Left ventricle myocardium superior (tissue), 1 donor: ENCODE measurements at places on chromosomes 16 and 17. TPM values are rescaled to one million over a fixed set of nuclear protein-coding genes. Genes with fewer than 3 reads are reported as not detected.

DNA sequence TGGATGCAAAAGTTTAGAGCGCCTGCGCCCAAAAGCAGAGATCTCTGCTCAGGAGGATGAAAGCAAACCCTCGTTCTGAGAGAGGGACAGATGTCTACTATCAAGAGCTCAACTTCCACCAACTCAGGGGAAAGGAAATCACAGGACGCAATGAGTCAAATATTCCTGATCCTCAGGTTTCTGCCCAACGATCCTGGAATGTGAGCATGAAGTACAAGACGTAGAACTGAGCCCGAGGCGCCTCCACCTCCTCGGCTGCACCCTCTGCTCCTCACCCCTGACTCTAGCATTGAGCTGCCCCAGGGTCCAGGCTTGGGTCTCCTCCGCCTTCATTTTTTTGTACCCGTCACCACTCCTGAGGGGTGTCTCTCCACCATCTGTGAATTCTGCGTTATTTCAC, 15.4 kb downstream of the IFT140 start:
- DNase-seq = no peak

DNA sequence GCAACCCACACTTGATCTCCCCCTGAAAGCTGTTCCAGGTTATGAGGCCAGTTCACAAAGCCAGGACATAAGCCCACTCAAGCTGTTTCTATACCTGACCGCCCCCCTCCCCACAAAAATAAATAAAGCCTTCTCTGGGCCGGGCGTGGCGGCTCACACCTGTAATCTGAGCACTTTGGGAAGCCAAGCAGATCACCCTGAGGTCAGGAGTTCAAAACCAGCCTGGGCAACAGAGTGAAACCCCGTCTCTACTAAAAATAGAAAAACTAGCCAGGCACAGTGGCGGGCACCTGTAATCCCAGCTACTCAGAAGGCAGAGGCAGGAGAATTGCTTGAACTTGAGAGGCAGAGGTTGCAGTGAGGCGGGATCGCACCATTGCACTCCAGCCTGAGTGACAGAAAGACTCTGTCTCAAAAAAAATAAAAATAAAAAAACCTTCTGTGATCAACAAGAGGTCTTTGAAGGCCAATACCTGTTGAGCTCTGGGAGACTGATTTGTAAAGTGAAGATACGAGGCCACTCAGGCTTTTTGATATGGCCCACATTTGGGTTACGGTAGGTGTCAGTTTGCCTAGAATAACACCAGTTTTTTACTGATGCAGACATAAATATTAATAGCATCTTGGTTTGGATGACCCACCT, 2.2 kb downstream of the KDM8 start:
- DNase-seq = no peak

DNA sequence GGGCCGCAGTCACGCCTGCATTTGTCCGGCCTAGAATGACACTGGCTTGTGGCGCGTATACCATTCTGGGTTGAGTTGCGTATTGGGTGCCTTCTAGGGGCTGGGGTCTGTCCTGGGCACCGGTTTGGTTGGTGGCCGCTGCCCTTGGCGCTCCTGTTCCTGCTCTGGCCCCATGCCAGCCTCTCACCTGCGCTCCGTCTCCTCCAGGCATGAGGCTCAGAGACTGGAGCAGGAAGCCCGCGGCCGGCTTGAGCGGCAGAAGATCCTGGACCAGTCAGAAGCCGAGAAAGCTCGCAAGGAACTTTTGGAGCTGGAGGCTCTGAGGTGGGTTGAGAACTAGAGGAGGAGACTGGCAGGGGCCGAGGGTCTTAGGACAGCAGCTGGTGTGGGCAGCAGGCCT, 17.4 kb downstream of the CDIPT start:
- DNase-seq = no peak

GRCh38 chr16:5598793-5599192, 501.2 kb upstream of the EEF2KMT start:
- DNase-seq = no peak

- peak; percentile 70 for DNase-seq
Observed at GRCh38 chr17:68498479-68499326, 13.5 kb upstream of the PRKAR1A start.

- DNase-seq = no peak
Observed at GRCh38 chr16:50626868-50627267, 54.2 kb downstream of the SNX20 start.

- peak; percentile 66 for DNase-seq
Observed at GRCh38 chr17:48804936-48805411, 12.1 kb downstream of the TTLL6 start.

- no peak for DNase-seq
Observed at GRCh38 chr16:71917900-71918299, 22.6 kb downstream of the IST1 start.

DNA sequence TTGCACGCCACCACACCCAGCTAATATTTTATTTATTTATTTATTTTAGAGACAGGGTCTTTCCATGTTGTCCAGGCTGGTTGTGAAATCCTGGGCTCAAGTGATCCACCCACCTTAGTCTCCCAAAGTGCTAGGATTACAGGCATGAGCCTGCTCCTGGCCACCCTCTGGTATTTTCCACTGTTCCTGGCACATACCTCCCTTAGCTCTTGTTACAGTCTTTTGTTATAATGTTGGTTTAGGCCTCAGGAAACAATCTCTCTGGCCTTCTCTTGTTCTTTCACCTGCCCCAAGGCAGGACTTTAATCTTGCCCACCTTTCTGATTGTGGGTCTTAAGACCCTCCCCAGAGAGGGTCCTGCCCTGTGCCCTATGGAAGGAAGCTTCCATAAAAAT, 3.6 kb upstream of the CYTH1 start:
- DNase-seq = no peak

DNA sequence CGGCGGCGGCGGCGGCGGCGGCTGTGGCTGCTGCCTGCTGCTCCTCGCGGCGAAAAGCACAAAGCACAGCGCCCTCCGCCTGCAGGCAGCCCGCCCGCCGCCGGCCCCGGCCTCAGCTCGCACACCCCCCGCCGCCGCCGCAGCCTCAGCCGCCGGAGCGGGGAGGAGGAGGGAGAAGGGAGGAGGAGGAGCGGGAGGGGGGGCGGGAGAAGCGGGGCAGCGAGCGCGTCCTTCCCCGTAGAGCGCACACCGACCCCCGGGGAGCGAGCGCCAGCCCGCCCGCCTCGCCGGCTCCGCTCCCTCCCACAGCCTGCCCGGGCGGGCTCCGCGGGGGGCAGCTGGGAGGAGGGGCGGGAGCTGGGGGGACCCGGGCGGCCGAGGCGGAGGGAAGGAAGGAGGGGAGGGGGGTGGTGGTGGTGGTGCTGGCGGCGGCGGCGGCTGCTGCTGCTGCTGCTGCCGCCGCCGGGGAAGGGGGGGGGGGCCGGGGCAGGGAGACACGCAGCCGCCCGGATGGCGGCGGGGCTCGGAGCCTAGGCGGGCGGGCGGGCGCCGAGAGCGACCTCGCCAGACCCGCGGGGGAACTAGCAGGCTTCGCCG, at the start of gene UBTF:
UBTF (minus strand) TSS at position 60 of the 597 bp plus-strand sequence. CDS start 1,446 bp downstream, outside the sequence.
- peak; percentile 85 for DNase-seq

Gene G6PC3
- total RNA-seq = 26.3 TPM

- DNase-seq = peak; percentile 82
Observed at GRCh38 chr17:64262198-64262999, 661 bp downstream of the TEX2 start.

Gene TEDC2
- total RNA-seq = 0.67 TPM

DNA sequence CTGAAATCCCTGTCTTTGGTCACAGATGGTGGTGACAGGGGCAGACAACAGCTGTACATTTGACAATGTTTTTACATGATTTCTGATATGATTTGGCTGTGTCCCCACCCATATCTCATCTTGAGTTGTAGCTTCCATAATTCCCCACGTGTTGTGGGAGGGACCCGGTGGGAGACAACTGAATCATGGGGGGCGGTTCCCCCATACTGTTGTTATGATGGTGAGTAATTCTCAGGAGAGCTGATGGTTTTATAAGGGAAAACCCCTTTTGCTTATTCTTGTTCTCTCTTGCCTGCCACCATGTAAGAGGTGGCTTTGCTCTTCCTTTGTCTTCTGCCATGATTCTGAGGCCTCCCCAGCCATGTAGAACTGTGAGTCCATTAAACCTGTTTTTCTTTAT, 353.9 kb downstream of the CPPED1 start:
- no peak for DNase-seq

DNA sequence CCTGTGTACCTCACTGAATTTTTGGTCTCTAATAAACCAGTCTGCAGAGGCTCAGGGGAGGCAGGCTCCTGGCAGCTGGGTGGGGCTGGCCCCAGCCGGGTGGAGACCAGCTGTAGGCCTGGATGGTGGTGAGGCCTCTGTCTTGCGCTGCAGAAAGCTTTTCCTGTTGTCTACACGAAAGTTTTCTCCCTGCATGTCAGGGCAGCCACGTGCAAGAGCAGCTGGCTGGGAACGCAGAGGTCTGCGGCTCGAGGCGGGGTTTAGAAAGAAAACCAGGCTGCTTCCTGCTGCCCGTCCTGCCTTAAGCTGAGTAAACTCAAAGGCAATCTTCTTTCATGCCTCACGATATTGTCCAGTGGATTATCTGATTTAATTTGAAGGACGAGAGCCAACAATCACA, 2.4 kb downstream of the SERPINF1 start:
- peak; percentile 82 for DNase-seq

Gene GAST
- not detected for total RNA-seq

- DNase-seq = no peak
Observed at GRCh38 chr17:48558057-48558830, 13.3 kb upstream of the HOXB2 start.
